ENCODE measurements at places on chromosomes 2 and 18.

DNA sequence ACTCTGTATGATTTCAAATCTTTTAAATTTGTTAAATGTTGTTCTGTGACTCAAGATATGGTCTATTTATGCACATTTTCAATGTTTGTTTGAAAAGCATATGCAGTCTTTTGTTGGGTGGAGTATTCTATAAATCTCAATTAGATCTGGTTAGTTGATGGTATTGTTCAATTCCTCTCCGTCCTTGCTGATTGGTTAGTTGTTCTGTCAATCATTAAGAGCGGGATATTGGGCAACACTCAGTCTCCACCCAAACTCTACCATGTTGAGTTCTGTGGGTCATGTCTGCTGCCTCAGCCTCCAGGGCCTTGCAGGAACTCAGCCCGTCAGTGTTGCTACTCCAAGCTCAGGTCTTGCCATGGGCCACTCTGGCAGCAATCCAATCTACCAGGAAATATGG, 118.9 kb downstream of the VWA3B start:
- DNase-seq, result no peak

DNA sequence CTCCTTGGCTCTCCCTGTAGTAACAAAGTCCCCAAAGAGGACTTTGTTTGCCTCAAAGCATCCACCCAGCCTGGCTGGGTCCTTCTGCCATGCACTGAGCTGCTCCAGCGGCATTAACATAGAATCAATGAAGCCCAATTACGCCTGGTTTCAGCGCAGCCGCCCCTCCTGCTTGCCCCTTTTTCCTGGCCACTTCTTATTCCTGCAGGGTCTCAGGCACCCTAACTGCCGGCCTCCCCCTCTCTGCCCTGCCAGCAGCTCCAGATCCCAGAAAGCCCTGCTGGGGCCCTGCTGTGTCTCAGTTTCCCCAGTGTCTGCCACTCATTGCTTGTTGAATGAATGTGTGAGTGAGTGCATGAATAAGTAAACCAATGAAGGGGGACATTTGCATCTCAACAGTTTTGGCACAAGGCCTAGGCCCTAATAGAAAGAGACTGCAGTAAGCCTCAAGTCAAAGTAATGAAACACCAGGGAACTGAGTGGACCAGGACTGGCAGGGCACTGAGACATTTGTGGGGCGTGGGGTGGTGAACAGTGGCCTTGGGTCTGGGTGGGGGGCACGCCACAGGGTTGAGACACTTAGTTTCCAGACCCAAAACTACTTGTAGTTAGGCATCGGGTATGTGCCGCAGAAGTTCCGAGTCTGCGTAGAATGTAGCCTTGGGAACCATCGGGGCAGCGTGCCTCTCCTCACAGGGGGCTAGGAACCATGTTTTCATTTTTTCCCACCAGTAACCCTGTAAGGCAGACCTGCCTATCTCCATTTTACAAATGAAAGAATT, 60.6 kb downstream of the SMAD7 start:
- DNase-seq, result no peak

DNA sequence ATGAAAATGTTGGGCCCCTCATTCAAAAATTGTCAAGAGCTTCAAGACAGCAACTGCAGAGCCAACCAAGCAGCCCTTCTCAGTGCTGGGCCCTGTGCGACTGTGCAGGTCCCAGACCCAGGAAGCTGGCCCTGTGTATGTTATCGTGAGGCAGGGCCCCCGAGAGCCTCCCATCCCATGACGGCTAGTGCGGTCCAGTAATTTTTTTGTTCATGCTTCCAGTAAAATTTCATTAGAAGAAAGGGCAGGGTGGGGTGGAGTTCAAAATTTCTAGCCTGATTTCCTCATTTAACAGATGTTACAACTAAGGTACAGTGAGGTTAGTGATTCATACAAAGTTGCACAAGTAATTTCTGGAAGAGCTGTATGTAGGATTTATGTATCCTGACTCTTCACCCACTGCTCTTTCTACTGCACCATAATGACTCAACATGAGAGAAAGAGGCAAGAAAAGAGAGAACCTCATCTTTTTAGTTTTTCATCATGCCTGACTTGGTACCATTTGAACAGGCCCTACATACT, 105.5 kb downstream of the ZEB2 start:
- DNase-seq, result no peak

- no peak for DNase-seq
Observed at GRCh38 chr18:35777039-35777438, 195.4 kb upstream of the RMP24 start.

GRCh38 chr2:85401464-85401805, 8.7 kb downstream of the CAPG start:
- no peak for DNase-seq

GRCh38 chr2:168424971-168425370, 31.1 kb upstream of the CERS6 start:
- DNase-seq, result no peak

- DNase-seq, result no peak
Observed at GRCh38 chr2:120365236-120365793, 19.4 kb downstream of the INHBB start.

DNA sequence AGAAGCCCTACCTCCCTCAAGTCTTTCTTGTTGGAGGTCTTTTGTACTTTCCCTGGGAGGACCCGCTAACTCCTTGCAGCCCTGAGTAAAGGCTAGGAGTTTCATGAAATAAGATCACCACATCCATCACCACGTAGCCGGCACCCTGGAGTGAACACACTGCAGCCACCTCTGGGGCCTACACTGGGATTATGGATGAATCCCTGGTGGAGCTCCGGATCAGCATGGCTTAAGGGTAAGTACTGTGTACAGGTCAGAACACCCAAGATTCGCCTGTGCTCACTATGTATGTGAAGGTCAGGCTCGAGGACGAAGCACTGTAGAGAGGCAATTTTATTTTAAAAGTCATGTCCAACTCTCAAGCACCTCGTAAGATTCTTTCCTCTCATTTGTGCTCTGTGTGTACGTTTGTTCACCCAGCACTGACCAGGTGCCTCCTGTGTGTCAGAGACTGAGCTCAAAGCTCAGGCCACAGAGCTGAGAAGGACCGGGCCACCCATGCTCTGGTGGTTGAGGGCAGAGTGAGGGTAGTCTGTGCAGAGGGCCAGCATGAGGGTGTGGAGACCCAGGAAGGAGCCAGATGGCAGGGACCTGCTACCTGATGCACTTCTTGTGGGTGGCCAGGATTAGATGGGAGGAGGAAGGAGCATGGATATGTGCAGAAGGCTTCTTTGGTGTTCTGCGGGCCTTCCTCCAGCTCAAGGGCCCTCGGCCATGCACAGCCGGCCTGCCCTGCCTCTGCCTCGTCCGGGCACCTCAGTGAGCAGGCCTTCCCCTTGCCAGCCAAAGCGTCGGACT, 66.7 kb upstream of the TFCP2L1 start:
- DNase-seq, result no peak

DNA sequence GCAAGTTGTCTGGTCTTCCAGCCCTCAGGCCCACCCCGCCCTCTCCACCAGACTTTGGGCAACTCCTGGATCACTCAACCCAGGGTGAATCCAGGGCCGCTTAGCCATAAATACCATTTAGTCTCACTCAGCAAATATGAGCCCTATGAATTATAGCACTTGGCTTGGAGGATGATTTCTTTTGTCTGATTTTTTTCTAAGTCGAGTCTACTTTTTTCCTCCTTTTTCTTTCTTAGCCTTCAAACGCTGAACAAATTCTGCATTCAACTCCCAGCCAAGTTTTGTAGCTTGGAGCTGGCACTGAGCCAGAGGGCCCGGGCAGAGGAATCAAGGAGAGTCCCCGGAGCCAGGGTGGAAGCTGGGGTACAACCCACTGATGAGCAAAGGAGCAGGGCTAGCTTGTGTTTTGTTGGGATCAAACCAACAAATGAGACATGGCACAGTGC, 48.7 kb downstream of the SERTAD2 start:
- DNase-seq, result no peak

DNA sequence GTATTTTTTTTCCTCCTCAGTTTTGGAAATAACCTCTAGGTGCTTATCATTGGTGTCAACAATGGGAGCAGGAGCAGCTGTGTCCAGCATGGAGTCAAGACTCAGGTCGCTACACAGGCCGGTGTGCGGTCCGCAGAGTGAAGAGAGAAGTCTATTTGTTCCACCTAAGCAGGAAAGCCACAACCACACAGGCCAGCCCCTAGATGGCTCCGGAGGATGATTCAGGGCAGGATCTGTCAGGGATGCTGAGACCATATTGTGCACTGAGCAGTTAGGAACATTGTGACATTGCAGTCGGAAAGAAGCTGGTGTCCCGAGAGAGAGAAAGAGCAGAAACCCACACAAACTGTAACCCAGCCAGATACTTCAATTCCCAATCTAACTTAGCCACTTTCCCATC, 136.9 kb downstream of the GAREM1 start:
- DNase-seq, result peak; percentile 31

GRCh38 chr2:60505880-60506260, 47.6 kb downstream of the BCL11A start:
- no peak for DNase-seq

DNA sequence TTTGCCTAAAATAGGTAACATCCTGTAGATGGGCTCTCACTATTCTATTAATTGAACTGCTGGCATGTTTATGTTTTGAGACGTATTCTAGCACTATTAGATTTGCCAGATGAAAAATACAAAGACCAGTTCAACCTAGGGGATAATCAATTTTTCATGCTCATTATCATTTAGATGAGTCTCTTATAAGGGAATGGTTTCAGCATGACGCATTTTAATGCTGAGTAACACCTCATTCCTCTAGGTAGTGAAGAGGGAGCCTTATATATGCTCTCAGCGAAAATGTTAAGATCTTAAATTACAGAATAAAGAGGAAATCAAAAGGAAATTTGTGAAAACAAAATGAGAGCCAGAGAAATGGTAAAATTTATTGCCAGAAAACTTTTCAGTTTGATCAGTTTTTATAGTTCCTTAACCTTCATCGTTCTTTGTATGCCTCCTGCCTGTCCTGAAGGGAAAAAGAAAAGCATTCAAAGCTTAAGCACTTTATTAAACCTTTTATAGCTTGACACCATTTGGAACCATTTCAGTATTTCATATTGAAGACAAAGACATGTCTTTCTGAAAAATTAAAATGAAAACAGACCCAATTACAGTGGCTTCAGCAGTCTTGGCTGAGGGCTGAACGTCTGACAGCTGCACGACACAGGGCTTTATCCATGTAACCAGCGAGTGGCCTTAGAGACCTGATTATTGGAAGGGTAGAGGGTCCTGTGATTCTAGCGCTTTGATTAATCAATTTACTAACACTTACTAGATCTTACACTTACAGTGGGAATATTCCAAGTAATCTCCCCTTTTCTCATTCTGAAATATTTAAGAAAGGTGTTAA, 112.8 kb downstream of the ADCYAP1 start:
- no peak for DNase-seq

DNA sequence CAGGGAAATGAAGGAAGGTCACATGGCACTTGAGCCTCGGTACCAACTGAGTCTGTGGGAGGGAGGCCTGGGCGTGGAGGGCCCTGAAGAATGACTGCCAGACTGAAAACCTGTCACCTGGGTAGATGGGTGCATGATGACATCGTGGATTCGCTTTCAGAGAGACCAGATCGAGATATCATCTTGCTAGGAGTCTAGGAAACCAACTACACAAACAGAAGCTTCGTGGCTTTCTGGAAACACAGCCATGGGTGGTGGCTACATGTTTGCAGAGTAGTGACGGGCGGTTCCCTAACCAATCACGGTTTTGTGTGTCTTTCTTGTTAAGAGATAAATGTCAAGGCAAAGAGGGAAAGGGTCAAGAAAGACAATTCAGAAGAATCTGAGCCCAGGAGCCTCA, 155.0 kb downstream of the EIPR1 start:
- no peak for DNase-seq

DNA sequence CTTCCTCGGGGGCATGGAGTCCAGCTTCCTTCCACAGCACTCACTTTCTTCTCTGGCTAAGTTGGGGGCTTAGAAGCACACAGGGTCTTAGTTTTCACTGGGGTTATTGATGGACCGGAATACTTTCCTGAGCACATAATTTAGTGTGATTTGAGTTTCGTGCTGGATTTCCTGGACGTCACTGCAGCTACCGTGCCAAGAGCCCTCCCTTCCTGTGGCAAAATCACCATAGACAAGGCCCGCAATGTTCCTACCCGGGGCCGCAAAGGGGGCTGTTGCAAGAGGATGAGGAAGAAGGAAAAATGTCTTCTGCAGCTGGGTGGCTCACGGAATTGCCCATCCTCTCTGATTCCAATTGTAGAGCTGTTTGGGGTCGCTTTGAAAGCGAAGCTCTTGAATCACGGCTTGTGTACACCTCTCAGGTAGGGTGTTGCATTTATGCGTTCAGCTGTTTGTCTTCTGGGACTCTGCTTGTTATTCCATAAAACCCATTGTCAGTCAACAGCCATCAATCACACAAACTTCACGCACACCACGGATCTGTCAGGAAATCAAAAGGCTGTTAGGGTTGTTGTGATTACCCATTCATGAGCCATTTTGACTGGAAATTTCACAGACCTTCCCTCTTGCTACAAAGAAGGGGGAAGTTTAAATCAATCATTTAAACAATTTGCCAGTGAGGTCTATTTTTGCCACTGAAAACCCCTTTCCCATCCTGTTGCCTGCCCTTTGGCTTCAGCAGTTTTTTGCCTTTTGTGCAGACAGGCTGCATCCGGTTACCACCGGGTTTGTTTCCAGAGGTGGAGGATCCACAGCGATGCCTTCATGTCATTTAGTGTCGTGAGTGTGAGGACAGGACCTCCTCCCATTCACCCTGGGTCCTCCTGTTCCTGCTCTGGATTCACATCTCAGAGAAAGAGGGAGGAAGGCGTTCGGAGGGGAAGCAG, 36.0 kb downstream of the SMIM21 start:
- DNase-seq, result no peak

DNA sequence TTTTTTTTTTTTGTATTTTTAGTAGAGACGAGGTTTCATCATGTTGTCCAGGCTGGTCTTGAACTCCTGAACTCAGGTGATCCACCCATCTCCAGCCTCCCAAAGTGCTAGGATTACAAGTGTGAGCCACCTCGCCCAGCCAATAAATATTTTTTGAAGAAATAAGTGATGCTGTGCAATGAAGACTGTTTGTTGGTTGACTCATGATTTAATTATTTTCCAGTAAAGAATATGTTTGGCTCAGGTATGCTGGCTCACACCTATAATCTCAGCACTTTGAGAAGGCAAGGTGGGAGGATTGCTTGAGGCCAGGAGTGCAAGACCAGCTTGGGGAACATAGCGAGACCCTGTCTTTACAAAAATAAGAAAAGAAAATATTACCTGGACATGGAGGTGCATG, 41.8 kb upstream of the LPIN2 start:
- DNase-seq, result no peak

DNA sequence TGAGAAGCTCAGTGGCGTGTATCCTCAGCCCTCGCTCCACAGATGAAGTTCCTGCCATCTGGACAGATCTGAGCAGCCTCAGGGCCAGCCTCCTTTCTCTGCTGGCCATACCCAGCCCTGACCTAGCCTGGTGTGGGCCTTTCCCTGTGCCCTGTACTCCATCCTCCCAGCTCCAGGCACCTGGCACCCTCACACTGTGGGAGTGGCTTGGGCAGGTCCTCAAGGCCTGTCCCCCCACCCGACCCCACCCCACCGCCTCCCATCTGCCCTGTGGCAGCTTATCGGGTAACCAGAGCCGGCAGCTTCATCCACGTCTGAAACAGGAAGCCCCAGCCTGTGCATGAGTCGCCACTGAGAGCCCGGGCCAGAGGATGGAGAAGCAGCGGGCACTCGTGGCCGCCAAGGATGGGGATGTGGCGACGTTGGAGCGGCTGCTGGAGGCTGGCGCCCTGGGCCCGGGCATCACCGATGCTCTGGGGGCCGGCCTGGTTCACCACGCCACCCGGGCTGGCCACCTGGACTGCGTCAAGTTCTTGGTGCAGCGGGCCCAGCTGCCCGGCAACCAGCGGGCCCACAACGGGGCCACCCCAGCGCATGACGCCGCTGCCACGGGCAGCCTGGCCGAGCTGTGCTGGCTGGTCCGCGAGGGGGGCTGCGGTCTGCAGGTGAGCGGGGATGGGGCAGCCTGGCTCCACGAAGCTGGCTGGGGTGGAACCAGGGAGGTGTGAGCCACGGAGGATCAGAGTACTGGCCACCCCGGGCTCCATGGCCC, at the start of gene ESPNL:
ESPNL (plus strand) TSS at position 292 of the 772 bp plus-strand sequence; CDS start at position 372, 80 bp downstream.
- peak; percentile 51 for DNase-seq

Data from NCI-H510A treated with DMSO at 0.1 percent for 48 hours (cell line).